ENCODE measurements at places on chromosomes 5 and 9.

DNA sequence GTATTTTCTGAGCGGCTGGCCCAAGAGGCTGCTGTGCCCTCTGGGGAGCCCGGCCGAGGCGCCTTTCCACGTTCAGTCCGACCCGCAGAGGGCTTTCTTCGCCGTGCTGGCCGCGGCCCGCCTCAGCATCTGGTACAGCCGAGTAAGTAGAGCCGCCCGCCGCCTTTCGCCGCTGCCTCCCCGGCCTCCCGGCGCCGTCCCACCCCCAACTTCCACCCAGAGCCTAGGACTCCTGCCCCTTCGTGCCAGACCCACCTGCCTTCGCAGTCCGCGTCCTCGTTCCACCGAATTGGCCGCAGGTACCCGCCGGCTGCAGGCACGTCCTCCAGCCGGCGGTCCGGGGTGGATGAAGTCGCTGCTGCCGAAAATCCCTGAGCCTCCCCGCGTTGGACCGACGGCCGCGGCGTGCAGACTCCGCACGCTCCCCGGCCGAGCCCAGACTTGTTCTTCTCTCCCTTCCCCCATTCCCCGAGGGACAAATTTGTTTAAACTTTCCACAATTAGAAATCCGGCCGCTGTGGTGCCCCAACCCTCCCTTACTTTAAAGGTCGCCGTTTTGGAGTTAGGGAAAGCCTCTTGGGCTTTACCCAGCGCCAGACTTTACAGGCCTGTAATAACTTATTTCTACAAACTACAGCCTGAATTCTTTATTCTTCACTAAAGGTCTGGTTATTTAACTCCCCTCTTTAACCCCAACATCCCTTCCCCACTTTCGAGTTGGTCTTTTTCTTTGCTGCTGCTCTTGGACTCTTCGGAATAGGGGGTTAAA is 589 bp downstream of the RIC1 start:
- peak; percentile 45 for DNase-seq

GRCh38 chr9:84140535-84141101 is 160.0 kb downstream of the RMI1 start:
- no peak for DNase-seq

GRCh38 chr9:116156621-116157314 is 3.2 kb downstream of the PAPPA start:
- DNase-seq: no peak

GRCh38 chr9:35835766-35836165 is 6.7 kb downstream of the TMEM8B start:
- DNase-seq: no peak

GRCh38 chr9:35048511-35048910 is 23.9 kb downstream of the VCP start:
- DNase-seq: no peak

DNA sequence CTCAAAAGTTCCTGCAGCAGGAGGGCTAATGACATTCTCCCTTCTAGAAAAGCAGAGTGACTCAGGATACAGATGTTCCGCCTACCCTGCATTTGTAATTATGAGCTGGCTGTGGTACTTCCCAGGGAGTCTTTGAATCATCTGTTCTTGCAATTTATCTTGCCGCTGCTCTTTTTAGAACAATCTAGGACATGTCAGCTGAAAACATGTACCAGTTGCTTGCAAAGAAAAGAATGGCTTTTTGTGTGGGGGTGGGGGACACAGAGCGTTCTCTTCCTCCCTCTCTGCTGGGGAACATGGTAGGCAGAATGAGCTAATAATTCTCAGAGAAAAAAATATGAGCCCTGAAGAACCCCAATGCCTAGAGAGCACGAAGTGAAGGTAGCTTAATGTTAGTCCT is 51.7 kb upstream of the TUT7 start:
- DNase-seq: peak; percentile 96

DNA sequence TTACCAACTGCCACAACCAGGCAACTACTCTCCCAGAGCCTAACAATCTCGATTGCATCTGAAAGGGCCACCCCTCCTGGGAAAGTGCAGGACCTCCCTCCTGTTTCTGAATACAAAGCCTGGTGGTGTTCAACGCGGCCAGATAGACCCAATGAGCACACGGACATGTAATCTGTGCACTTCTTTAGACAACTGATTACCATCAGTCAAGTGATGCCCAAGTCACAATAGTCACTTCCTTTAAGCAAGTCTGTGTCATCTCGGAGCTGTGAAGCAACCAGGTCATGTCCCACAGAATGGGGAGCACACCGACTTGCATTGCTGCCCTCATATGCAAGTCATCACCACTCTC is 739 bp downstream of the C9orf72 start:
- peak; percentile 94 for DNase-seq

DNA sequence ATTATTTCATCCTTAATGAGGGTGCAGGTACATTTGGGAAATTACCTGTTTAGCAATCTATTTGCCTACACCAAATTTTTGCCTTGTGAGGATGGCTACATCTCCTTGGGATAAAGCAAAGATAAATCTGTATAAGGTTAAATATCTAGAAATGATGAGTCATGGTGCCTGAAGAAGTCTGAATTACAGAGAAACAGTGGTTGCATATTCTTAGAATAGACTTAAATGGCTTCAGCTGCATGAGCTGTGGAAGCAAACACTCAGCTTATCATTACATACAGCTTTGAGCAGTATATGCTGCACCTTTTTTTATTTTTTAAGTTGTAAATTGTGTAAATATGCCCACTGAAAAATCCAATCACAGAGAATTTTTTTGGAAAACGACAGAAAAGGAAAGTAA is 153.5 kb downstream of the RAPGEF6 start:
- DNase-seq: no peak

- DNase-seq: no peak
Measured at GRCh38 chr9:115226152-115226551, 108.2 kb upstream of the TNC start.

DNA sequence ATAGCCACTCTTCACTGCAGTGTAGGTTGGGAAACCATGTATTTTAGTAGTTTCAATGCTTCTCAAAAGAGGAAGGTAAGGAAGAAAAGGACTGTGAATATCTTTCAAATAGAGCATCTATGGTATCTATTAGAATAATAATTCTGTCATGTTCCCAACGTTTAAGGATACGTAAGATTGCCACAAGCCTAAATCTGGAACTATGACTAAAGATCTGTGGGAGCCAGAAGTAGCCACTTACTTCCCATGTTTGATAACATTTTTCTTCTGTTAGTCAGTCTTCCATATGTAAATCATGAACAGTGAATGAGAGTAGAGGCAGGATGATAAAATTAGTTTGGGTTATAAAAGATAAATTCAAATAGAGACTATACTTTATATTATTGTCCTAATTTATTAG is 16.3 kb upstream of the MROH2B start:
- no peak for DNase-seq

DNA sequence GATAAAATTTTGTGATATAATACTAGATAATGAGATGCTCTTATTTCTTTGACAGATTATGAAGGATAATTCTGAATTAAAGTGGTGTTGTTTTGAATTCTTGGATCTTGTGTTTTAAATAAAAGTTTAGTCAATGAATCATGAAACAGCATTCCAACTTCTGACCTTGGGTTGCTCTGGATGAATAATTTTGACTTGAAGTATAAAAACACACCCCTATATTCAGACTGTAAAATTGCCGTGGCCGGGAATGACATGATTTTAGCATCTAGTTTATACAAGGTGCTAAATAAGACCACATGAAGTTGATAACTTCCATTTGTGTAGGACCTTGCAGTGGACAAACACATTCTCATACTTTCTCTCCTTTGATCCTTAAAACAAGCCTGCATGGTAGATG is 67.2 kb upstream of the DAP start:
- DNase-seq: no peak

DNA sequence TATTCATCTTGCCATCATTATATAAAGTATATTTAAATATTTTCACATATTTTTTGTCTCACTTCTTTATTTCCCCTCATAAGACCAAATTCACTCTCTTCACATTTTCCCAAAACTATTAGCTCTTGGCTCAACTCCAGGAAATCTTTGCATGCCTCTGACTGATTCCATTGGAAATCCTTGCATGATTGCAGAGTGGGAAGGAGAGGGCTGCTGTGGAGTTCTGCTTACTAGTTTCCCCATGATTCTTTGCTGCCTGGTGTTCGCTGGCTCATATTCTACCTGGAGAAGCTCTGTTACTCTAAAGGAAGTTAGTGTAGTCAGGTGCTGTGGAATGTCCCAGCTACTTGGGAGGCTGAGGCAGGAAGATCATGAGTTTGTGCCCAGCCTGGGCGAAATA is 41.9 kb downstream of the LIX1 start:
- DNase-seq: no peak

- DNase-seq: no peak
Measured at GRCh38 chr9:70220216-70220615, 38.6 kb upstream of the SMC5 start.
